HuH-7.5 (cell line): ENCODE measurements at places on chromosomes 12 and 14.
A peak's percentile ranks its signal among the peaks of the same experiment; 100 is the strongest.

GRCh38 chr14:59004012-59004411 is 184.5 kb upstream of the DAAM1 start:
- no peak for DNase-seq

DNA sequence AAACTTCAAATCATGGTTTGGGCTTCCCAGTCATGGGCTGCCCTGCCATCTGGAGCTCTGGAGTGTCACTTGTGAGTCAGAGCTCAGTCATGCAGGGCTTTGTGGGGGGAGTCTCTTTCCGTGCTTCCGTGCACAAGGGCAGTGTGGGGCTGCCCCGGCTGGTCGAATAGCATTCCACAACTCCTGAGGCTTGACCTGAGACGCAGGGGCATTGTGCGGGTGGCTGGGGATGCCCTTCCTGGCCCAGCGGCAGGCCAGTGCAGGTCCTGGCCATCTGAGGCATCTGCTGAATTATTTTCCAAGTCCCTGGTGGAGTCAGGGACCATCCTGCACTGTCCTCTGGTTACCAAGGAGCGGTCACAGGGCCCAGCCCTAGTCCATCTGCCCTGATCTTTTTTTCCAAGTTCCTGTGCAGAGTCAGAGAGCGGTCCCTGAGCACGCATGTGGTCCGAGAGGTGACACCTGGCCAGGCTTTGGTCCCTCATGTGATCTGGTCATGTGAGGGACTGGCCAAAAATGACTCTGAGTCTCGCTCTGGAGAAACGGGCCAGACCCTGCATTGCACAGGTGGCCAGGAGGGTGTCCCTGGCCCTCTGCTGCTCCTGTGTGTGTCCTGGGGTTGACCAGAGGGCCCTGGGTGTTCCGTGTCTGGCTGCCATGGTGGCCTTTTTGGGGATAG is 167.0 kb upstream of the ALG10B start:
- DNase-seq, result no peak

DNA sequence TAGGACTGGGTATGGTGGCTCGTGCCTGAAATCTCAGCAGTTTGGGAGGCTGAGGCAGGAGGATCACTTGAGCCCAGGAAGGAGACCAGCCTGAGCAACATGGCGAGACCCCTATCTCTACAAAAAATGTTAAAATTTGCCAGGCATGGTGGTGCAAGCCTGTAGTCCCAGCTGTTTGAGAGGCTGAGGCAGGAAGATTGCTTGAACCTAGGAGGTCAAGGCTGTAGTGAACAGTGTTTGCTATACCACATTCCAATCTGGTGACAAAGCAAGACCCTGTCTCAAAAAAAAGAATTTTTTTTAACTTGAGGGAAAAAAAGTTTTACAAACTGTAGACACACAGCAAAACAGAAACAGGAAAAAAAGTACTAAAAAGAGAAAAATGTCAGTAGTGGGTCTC is 2.3 kb upstream of the MAP3K9 start:
- no peak for DNase-seq

GRCh38 chr14:98176892-98177291 is 1095.1 kb downstream of the BCL11B start:
- no peak for DNase-seq

- no peak for DNase-seq
Measured at GRCh38 chr12:91204421-91204820, 21.8 kb upstream of the DCN start.

GRCh38 chr12:22538311-22538710 is 6.0 kb downstream of the C2CD5 start:
- no peak for DNase-seq

DNA sequence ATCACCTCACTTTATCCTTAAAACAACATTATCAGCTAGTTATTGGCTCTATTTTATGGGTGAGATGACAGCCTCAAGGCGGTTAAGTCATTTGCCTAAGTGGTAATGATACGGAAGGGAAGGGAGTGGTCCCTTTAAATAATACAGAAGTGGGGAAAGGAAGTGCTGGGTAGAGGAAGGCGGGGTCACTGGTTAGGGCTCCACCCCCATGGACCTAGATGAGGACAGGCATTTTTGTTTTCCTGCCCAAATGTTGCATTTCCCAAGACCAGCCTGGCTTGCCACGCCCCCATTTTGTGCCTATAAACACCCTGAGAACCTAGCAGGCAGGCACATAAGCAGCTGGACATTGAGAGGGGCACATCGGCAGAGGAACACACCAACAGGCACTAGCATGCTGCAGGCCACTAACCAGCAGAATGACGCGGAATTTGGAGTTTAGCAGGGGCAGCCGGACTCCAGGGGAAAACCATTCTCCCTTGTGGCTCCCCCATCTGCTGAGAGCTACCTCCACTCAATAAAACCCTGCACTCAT is 100.9 kb downstream of the EPS8 start:
- no peak for DNase-seq

DNA sequence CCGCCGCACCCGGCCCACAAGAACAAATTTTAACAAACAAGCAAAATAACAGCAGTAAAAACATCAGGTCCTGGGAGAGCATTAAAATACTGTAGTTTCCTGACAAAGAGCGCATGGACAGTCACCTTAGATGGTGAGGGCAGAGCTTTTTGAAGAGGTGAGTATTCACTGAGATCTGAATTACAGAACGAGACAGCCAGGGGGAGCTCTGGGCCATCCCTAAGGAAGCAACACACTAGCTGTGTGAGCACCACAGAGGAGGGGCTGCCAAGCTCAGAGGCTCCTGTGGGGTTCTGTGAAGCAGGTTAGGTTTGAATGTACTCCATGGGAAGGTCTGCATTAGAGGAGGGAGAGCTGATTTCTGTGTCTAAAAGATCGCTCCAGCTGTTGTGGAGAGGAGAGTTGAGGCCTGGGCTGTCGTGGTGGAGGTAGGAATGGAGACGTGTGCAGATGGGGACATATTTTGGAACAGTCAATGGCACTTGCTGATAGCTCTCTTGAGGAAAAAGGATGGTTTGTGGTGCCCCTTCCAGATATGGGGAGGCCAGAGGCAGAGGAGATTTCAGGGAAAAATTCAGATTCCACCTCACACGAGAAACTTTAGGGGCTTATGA is 72.9 kb downstream of the TRAFD1 start:
- peak; percentile 86 for DNase-seq

- DNase-seq, result no peak
Measured at GRCh38 chr12:62256408-62257096, 3.7 kb upstream of the USP15 start.

DNA sequence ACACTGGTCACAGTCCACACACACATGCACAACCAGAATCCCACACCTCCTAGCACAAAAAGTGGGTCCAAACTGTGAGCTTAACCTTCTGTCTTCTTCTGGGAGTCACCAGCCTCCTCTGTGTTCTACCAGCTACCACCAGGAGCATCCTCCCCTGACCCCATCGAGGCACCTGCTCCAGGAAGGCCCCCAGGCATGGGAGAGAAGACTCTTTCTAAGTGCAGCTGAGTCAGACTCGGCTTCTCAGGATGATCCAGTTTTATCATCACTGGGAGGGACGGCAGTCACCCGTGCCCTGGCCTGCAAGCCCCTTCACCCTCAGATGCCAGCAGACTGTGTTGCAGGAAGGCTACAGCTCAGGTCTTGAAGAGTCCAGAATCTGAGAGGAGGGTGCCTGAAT is 7.9 kb upstream of the ENDOU start:
- DNase-seq, result no peak

- no peak for DNase-seq
Measured at GRCh38 chr14:90611936-90612335, 204.3 kb downstream of the TTC7B start.

DNA sequence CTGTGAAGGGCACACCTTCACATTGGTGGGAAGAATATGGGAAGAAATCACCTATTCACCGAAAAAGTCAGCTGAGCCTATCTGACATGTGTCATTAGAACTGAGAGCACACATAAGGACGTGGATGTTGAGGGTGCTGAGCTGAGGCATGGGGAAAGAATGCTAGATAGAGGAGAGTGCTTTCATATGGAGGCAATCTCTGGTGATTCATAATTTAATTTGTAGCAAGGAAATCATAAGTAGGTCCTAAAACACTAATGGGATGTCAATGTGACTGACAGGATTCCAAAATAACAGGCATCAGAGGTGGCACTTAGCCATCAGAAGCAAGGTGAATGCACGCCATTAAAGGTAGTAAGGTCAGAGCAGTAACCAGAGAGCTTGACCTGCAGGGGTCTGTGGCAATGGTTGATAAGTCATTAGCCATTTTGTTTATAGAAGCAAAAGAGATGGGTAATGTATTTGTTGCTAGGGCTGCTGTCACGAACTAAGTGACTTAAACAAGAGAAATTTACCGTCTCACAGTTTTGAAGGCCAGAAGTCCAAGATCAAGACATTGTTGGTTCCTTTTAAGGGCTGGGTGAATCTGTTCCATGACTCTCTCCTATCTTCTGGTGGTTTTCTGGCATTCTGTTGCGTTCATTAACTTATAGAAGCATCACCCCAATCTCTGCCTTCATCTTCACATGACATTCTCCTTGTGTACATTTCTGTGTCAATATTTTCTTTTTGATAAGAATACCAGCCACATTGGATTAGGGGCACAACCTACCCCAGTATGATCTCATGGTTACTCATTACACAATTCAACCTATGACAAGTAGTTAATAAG is 69.3 kb downstream of the ANKS1B start:
- DNase-seq, result peak; percentile 27

GRCh38 chr12:9941838-9942237 is 9.7 kb upstream of the CLEC2A start:
- no peak for DNase-seq

DNA sequence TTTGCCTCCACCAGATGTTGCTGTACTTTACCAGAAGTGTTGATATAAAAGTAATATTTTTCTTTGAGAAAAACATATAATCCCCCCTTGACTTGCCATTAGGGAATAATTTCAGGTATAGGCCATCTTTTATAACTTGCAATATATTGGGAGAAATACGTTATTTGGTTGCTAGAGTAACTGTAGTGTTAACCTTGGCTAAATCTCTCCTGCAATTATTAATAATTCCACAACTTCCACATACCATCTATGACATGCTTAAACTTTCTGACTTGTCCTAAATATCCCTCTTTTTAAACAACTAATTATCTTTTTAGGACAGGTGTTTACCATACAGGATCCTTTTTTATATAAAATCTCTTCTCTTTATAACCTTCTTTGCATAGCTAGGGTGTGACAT is 1048.2 kb downstream of the SLC16A7 start:
- no peak for DNase-seq

- no peak for DNase-seq
Measured at GRCh38 chr12:43222796-43223195, 329.2 kb downstream of the ADAMTS20 start.

DNA sequence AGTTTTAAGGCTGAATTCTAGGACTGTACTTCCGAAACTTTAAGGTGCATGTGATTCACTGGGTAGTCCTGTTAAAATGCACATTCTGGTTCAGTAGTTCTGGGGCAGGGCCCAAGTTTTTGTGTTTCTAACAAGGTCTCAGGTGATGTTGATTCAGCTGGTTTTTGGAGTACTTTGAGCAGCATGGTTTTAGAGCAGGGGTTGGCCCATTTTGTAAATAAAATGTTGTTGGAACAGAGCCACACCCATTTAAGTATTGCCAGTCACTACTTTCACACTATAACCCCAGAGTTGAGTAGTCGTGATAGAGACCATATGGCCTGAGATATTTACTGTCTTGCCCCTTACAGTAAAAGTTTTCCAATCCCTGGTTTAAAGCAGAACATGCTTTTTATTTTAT is 111.3 kb downstream of the SYNE2 start:
- no peak for DNase-seq

- no peak for DNase-seq
Measured at GRCh38 chr14:21428930-21429329, 27.0 kb downstream of the CHD8 start.

DNA sequence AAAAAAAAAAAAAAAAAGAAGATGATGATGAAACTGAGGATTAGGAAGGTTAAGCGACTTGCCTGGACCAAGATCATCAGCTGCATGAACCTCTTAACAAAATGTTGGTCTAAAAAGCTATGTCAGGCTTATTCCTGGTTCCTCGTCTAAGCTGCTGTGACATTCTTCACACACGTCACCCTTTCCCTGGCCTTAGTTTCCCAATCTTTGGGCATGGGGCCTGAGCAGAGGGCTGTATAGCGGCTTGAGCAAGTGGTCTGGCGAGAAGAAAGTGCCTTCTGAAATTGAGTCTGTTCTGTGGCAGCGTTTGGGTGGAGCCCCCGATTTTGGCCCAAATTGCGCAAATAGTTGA is 58.7 kb upstream of the CCND2 start:
- DNase-seq, result no peak

GRCh38 chr12:54220092-54220557 is 31.3 kb upstream of the SMUG1 start:
- peak; percentile 79 for DNase-seq

GRCh38 chr12:111685811-111686573 is at the start of the genes ACAD10 and BRAP:
Gene ACAD10 (plus strand): TSS chr12:111686053. CDS start chr12:111692710, 6,657 bp downstream.
Gene BRAP (minus strand): TSS chr12:111685956. CDS start chr12:111685792, 164 bp downstream.
- peak; percentile 92 for DNase-seq

DNA sequence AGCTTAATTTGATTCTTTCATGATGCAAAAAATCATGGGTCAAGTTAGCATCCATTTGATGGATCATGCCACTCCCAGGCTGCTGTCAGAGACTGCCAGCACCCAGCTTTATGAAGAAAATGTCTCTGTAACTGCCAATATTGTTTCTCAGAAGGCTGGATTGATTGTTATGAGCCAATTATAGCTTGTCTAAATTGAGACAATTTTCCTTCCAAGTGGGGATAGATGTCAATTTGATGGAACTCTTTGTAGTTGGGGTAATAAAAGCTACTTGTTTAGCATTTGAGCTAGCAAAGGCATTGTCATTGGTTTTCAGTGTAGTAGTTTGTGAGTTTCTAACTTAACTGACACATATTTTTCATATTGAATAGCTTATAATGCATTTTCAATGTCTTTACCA is 82.1 kb upstream of the DACT1 start:
- DNase-seq, result no peak

- DNase-seq, result no peak
Measured at GRCh38 chr14:81169711-81170103, 51.1 kb downstream of the GTF2A1 start.

- DNase-seq, result no peak
Measured at GRCh38 chr14:94539181-94539580, 22.1 kb upstream of the SERPINA4 start.

DNA sequence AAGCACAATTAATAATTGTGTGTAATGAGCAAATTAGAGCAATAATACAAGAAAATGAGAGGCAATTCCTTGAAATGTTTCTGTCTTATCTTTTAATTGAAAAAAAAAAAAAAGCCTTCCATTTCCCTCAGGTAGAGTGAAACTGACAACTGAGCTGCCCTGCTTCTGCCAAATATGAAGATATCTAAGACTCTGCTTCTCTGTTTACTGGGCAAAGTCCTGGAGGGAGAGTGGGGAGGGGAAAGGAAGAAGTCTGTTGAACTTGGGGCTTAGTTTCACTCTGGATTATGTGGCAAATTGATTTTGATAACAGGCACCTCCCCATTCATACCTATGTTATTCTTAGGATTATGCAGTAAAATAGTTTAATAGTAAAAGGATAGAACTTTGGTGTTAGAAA is 364.9 kb downstream of the NRXN3 start:
- DNase-seq, result no peak

DNA sequence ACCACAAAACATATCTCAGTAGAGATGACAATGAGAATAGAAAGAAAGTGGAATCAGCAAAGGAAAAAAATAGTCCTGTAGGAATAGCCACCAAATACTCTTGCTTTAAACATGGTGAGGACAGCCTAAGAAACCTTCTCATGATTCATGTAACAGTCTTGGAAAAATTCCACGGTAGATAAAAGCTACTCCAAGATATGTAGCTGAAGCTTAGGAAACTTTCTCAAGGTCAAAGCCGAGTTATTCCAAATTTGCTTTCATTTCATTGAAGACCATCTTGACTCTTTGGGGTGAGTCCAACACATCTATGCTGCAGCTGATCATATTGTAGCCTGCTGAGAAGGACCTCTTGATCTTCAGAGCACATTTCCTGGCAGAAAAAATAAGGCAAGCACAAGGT is 157.6 kb downstream of the PAH start:
- DNase-seq, result no peak
